ENCODE measurements at places on chromosomes 13 and 19.

DNA sequence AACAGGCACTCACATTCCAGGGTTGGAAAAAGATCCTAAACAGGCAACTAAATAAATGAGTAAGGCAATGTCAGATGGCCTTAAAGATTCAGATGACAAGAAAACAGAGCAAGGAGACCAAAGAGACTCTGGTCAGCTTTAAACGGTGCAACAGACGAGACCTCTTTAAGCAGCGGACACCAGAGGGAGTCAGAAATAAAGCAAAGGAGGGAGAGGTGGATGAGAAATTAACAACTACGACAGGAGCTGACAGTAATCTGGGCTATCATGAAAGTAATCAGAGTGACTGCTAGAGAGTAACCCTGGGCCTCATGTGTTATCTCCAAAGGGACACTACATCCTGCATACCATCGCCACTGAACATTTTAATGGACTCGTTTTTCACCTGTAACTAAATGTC lies 1.1 kb downstream of the ZNF550 start:
- DNase-seq, result no peak
- no peaks in the 10 kb centered on the region for H3K4me1 ChIP-seq
- H3K27ac ChIP-seq, result no peak overlapping the region
- peaks cover 7% of the 10 kb centered on the region for H3K36me3 ChIP-seq
- peak overlapping the region; percentile 73 for H3K4me3 ChIP-seq

GRCh38 chr13:98751367-98751782 lies 1.1 kb downstream of the SLC15A1 start:
- H3K4me3 ChIP-seq, result peak overlapping the region; percentile 19
- peaks cover 3% of the 10 kb centered on the region for H3K27me3 ChIP-seq
- DNase-seq, result no peak
- no peaks in the 10 kb centered on the region for H3K36me3 ChIP-seq
- peaks cover 6% of the 10 kb centered on the region for H3K4me1 ChIP-seq
- no peak overlapping the region for H3K27ac ChIP-seq

DNA sequence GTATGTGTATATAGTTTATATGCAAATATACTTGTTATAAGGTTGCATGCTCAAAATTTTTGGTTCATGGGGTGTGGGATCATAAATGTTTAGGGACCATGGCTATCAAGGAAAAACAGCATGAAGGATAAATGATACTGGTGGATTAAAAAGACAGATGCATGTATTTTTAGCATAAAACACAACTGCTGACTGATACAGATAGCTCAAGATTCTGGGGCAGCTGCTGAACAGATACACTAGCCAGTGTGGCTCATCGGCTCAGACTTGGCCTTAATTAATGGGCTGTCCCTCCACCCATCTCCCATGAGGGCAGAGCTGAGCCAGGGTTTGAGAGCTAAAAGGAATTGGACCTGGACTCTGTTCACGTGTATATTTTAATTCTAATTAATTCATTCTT lies 11.4 kb downstream of the ALOX5AP start:
- DNase-seq, result no peak
- no peaks in the 10 kb centered on the region for H3K27me3 ChIP-seq
- no peak overlapping the region for H3K27ac ChIP-seq

GRCh38 chr13:24675806-24676570 lies 4.2 kb upstream of the ATP12A start:
- no peak overlapping the region for H3K27ac ChIP-seq
- DNase-seq, result no peak
- H3K36me3 ChIP-seq, result no peaks in the 10 kb centered on the region
- H3K4me3 ChIP-seq, result no peak overlapping the region
- H3K4me1 ChIP-seq, result 0 out of 2 replicates have a peak, but pooled peaks cover 1% of the 10 kb centered on the region

GRCh38 chr13:32530841-32531253 lies 7.7 kb downstream of the N4BP2L2 start:
- H3K27me3 ChIP-seq, result no peaks in the 10 kb centered on the region
- H3K36me3 ChIP-seq, result no peaks in the 10 kb centered on the region
- H3K4me1 ChIP-seq, result no peaks in the 10 kb centered on the region
- no peak overlapping the region for H3K4me3 ChIP-seq
- DNase-seq, result no peak
- H3K27ac ChIP-seq, result no peak overlapping the region

DNA sequence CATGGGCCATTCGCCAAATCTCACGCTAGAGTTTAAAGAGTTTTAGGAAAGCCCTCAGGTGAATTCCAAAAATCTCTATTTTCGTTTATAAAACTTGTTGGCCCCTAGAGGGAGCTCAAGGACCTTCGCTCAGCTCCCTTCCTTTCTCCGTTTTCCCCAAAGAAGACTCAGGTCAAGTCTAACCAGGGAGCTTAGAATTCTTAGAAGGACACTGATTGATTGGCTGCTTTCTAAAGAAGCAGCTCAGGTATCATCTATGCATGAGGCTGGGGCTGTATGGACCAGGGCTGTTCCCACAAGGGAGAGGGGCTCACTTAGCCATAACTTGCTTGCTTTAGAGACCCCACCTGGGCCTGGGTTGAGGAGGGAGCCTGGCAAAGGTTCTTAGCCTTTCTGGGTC lies 20.5 kb downstream of the DZIP1 start:
- H3K4me1 ChIP-seq, result 0 out of 2 replicates have a peak, but pooled peaks cover 1% of the 10 kb centered on the region
- no peak overlapping the region for H3K27ac ChIP-seq
- H3K27me3 ChIP-seq, result no peaks in the 10 kb centered on the region
- no peak for DNase-seq
- H3K4me3 ChIP-seq, result no peak overlapping the region

DNA sequence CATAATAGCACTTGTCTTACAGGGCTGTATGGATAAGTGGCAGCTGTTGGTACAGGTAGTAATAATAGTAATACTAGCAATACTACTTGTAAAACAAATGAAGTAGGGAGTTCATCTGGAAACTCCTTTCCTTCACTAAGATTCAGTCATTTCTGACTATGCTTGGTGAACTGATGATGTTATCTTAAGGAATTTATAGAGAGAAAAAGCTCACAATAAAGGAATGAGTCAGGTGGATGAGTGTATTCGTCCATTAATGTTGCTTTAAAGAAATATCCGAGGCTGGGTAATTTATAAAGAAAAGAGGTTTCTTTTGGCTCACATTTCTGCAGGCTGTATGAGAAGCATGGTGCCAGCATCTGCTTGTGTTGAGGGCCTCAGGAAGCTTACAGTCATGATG lies 477.3 kb downstream of the KLF12 start:
- DNase-seq, result no peak
- H3K27me3 ChIP-seq, result no peaks in the 10 kb centered on the region
- H3K36me3 ChIP-seq, result no peaks in the 10 kb centered on the region
- no peak overlapping the region for H3K27ac ChIP-seq
- H3K4me1 ChIP-seq, result no peaks in the 10 kb centered on the region
- H3K4me3 ChIP-seq, result no peak overlapping the region

DNA sequence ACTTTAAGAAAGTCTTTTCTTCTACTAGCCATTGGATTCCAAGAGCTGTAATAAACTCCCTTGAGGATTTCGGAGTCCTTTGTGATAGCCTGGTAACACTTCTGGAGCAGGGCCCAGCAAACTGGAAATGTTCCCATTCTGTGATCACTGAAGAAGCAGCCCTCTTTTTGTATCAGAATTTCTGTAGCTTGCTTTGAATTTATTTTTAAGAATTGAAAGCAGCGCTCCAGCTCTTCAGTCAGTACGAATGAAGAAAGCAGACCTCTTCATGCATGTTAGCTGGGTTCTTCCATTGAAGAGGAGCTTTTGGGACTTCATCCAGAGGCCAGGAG lies 141.5 kb downstream of the AKAP11 start:
- H3K4me1 ChIP-seq, result no peaks in the 10 kb centered on the region
- no peak for DNase-seq
- H3K36me3 ChIP-seq, result no peaks in the 10 kb centered on the region
- no peaks in the 10 kb centered on the region for H3K27me3 ChIP-seq

DNA sequence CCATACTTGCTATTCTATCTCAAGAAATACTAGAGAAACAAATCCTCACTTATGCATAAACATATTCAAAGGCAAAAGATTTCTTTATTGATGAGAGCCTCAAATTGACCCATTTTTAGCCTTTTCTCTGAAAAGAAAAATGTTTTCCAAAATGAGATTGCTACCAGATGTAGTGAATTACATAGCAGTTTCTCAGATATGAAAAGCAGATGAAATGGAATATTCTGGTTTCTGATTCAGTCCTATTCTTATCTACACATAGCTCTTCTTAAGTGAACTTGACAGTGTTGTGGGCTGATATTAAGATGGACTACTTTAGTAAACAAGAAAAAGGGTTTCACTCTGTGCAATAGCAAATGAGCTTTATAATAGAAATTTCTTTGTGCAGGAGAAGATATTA lies 183.5 kb downstream of the DNAJC15 start:
- no peaks in the 10 kb centered on the region for H3K27me3 ChIP-seq
- H3K4me1 ChIP-seq, result no peaks in the 10 kb centered on the region
- no peak overlapping the region for H3K27ac ChIP-seq
- DNase-seq, result no peak

DNA sequence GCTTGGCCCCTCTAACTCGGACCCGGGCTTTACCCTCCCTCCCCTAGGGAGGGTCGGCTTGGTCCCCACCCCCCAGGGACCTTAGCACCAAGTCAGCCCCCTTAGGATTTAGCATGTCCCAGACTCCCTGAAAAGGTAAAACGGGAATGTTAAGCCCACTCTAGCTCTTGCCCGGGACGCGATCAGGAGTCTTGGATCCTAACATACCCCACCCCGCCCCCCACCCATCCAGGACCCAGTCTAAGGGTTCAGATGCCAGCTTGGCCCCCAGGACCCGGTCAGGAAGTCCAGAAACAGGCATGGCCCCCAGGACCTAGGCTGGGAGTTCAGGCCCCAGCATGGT lies 437 bp downstream of the EPOR start:
- DNase-seq, result no peak
- H3K27me3 ChIP-seq, result no peaks in the 10 kb centered on the region
- no peaks in the 10 kb centered on the region for H3K4me1 ChIP-seq
- peak overlapping the region; percentile 69 for H3K4me3 ChIP-seq

GRCh38 chr13:27266917-27267316 lies 3.7 kb upstream of the RASL11A start:
- no peak overlapping the region for H3K27ac ChIP-seq
- no peaks in the 10 kb centered on the region for H3K36me3 ChIP-seq
- DNase-seq, result no peak
- peaks cover 2% of the 10 kb centered on the region for H3K4me1 ChIP-seq
- no peak overlapping the region for H3K4me3 ChIP-seq

- no peak for DNase-seq
- peaks cover 5% of the 10 kb centered on the region for H3K27me3 ChIP-seq
- peak overlapping the region; percentile 2 for H3K27ac ChIP-seq
Measured at GRCh38 chr13:113860051-113860664, 3.7 kb downstream of the GAS6 start.

DNA sequence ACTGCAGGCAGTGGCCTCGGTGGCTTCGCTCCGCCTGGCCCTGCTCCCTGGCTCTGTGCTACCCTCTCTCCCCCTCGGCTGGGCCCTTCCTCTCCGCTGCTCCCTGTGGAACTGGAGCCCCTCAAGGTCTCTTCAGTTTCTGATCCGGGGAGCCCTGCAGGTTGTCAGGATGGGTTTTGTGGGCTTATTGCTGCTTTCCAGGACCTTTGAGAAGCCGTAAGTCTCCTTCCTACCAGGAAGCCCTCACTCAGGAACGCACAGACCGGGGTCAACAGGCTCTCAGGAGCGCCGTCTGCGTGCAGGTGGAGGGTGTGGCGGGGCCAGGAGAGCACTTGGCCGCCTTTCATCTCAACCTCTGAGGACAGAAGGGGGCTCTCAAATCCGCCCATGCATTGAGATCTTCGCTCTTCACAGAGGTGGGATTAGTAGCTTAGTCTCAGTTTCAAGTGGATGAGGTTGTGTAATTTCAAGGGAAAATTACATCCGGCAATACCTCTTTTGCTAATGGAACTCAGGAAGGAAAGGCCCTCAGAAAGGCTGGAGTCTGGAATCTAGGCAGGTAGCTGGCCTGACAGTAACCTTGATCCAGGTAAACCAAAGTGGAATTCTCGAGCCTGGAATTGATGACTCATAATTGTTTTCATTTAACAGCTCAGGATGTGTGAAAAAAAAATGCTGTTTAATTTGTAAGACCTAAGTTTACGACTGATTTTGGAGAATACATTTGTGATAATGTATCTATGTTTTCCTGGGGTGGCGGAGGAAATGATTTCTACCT lies 102.0 kb downstream of the ATP11A start:
- H3K36me3 ChIP-seq, result peaks cover 4% of the 10 kb centered on the region
- H3K4me3 ChIP-seq, result no peak overlapping the region
- DNase-seq, result no peak
- H3K4me1 ChIP-seq, result peaks cover 3% of the 10 kb centered on the region
- H3K27me3 ChIP-seq, result no peaks in the 10 kb centered on the region

DNA sequence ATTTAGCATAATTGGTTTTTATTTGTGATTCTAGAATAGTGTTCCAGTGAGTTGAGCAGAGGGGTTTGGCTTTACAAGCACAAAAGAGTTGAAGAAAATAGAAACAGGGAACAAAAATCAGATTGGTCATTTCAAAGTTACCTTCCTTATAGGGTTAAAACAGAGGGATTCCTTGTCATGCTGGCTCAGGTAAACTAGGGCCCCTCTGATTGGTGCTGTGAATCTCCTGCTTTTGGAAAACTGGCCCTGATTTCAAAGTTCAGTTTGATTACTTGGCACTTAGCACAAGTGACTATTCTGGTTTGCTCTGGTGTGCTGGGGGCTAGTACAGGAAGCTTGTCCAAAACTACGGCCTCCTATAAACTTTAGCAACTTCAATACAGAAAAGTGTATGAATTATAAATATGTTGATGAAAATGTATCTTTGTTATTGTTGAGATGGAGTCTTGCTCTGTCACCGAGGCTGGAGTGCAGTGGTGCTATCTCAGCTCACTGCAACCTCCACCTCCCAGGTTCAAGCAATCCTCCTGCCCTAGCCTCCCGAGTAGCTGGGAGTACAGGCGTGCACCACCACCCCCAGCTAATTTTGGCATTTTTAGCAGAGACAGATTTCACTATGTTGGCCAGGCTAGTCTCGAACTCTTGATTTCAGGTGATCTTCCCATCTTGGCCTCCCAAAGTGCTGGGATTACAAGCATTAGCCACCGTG lies 1.9 kb upstream of the MRPS31 start:
- no peaks in the 10 kb centered on the region for H3K4me1 ChIP-seq
- H3K4me3 ChIP-seq, result no peak overlapping the region
- H3K36me3 ChIP-seq, result no peaks in the 10 kb centered on the region
- H3K27me3 ChIP-seq, result no peaks in the 10 kb centered on the region
- no peak overlapping the region for H3K27ac ChIP-seq

DNA sequence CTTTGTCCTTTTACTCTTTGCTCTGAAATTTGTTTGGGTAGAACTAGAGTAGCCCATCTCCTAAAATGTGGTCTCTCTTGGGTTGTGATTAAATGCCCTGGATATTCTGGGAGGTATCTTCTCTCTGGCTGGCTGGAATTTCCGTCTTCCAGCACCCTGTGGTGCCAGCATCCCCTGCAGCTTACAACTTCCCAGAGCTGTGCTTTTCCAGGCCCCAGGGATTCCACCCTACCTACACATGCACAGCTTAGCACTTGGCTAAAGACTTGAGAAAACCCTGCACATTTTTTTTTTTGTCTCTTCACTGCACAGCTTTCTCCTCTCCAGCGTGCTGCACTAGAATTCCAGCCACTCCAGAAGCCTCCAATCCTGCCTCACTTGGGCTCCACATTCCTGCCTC lies 334.7 kb downstream of the IRS2 start:
- DNase-seq, result no peak
- H3K27ac ChIP-seq, result no peak overlapping the region
- H3K4me3 ChIP-seq, result no peak overlapping the region
- H3K27me3 ChIP-seq, result no peaks in the 10 kb centered on the region
- H3K36me3 ChIP-seq, result no peaks in the 10 kb centered on the region

GRCh38 chr19:30069535-30070197 lies 127.6 kb downstream of the URI1 start:
- H3K27me3 ChIP-seq, result no peaks in the 10 kb centered on the region
- no peak for DNase-seq
- H3K4me1 ChIP-seq, result no peaks in the 10 kb centered on the region
- no peaks in the 10 kb centered on the region for H3K36me3 ChIP-seq

Measured in iPS DF 6.9 (cell line).